ENCODE measurements at places on chromosomes 6 and 20.

DNA sequence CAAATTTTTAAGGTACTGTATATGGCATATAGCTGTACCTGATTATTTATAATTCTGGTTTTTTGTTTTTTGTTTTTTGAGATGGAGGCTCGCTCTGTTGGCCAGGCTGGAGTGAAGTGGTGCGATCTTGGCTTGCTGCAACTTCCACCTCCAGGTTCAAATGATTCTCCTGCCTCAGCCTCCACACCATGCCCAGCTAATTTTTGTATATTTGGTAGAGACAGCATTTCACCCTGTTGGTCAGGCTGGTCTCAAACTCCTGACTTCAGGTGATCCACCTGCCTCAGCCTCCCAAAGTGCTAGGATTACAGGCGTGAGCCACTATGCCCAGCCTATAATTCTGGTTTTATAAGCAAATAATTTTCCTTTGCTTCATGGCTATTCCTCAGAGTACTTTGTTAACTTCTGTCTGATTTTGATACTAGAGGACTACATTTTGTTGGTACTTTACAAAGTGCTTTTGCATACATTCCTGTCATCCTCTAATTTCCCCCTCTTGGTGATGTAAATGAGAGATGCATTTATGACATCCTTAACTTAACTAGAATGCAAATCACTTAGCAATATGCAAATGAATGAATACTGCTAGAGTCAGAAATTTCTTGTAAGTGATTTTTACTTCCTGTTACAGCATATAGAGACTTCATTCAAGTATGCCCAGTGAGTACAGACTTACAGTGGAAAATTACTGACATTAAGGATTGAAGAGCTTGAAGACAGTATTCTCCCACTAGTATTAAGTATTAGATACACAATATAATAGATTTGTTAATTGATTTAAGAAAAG is 35.7 kb upstream of the ARID1B start:
- DNase-seq, result no peak

- DNase-seq, result no peak
These were observed 1.9 kb upstream of the TRIM38 start for GRCh38 chr6:25960734-25961133.

DNA sequence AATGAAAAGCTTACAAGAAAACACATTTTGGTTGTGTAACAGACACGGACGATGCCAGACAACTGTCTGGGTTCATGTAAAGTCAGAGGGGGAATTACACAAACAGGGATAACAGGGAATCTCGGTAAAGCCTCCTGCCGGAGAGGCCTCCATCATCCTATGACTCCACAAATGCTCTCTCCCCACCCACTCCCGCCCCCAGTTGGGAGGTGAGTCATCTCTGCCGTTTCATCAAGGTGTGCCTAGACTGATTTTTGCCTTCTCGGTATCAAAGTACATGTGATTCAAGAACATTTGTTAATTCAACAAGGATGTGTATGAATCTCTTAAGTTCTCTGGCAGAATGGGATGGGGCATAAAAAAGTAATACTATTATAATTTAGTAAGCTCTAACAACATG is 304.9 kb upstream of the PRDM1 start:
- peak; percentile 66 for DNase-seq

DNA sequence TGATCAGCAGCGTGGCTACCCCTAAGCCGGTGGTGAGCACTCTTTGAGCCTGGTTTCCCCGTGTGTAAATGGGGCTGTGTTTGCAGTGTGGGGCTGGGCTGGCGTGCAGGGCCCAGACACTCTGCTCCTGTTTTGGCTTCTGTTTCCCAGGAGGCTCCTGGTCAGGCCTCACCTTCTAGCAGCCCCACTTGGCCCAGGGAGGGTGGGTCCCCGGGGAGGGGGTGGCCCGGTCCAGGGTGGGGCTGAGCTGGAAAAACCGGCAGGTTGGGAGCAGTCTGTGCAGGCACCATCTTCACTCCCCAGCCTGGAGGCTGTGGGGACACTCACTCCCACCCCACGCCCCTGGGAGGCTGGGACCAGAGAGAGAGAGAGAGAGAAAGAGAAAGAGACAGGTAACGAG is 25.3 kb downstream of the CEBPB start:
- DNase-seq, result no peak

DNA sequence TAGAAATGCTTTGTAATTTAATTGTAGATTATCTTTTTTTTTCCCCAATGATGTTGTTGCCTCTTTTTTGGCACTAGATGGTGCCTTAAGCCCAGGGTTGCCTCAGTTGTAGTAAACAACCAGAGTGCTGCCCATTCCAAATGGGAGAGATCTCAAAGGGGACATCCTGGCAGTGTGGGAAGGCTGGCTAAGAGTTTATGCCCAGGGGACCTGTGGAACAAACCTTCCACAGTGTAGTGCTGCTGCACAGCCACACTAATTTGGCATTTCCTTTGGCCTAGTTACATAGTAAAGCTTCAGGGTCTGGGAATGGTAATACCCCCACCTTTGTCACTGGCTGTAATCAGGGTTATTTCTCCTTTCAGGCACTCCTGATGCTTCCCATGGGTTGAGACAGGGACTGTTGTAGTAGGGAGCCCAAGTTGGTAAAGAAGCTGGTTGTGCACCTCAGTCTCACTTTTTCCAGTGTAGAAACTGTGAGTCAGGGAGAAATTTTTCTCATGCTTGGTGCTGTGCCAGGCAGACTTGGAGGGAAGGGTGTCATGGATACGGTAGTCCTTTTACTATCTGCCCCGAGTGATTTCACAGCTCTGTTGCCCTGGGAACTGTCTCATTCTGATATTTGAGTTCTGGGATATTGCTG is 177.8 kb upstream of the ECI2 start:
- DNase-seq, result no peak

DNA sequence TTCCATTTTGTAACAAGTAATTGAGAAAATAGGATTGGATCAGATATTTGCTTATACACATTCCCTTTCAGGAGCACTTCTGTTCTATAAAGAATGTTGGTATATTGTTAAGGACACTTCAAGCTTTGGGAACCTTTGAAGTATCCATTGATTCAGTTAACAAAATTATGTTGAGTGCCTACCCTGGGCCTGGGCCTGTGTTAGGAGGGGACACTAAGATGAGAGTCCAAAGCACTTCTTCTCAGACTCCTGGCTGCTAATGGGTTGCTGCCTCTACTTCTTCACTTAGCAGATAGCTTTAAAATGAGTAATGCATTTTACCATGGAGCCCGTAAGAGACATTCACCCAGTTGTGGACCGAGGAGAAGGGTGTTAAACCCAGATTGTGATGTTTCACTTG is 40.3 kb downstream of the PTPN1 start:
- DNase-seq, result no peak

- DNase-seq, result no peak
These were observed 3.9 kb upstream of the ARHGAP18 start for GRCh38 chr6:129713806-129714333.

- DNase-seq, result no peak
These were observed 98.4 kb upstream of the KCNG1 start for GRCh38 chr20:51121272-51121671.

DNA sequence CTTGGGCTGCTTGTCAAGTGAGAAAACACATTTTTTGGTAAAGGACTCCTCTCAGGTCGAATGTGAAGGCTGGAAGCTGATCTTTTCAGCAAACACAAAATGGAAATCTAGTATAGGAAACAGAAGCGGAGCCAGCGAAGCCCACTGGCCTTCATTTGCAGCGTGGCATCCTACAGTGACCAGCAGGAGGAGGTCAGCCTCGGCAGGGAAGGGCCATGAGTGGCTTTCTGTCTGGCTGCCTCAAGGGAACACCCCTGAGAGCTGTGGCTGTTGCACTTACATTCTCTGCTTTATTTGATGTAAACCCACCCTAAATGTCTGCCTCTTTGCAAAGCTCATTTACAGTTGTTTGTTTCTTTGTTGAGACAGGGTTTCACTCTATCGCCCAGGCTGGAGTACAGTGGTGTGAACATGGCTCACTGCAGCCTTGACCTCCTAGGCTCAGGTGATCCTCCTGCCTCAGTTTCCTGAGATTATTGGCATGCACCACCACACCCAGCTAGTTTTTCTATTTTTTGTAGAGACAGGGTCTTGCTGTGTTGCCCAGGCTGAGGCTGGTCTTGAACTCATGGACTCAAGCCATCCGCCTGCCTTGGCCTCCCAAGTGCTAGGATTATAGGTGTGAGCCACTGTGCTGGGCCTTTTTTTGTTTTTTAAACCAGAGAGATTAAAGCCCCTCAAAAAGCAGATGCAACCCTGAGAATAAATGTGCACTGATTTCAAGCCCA is 322.0 kb upstream of the SOX4 start:
- DNase-seq, result no peak

DNA sequence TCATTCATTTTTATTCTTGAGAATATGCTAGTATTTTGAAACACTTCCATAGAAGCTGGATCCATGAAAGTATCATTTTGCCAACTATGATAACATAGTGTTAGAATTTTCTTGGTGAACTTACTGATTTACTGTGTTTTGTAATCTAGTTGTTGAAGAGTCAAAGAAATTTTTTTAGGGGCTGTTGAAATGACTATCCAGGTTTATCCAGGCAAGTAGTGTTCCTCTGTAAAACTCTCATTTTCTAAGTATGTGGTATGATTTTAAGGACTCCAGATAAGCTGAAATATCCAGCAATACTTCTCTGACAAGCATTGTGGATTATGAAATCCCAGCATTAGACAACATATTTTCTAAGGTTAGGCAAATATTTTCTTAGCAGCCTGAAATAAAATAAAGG is 95.9 kb downstream of the GRIK2 start:
- no peak for DNase-seq

GRCh38 chr6:43893073-43893472 is 123.1 kb downstream of the VEGFA start:
- DNase-seq, result no peak

GRCh38 chr6:106549521-106549920 is 79.8 kb downstream of the RTN4IP1 start:
- DNase-seq, result no peak

DNA sequence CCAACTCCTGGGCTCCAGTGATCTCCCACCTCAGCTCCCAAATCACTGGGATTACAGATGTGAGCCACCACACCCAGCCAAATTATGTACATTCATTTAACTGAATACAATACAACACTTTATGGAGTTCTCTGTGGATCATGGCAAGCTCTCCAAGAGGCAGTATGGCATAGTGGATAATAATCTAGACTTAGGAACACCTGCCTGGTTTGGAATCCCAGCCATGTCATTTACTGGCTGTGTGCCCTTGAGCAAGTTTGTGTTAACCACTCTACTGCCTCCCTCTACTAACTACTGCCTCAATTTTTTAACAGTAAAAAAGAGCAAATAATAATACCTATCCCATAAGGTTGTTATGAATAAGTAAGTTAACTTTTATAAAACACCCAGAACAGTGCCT is 1.9 kb upstream of the ETV7 start:
- DNase-seq, result no peak

- DNase-seq, result no peak
These were observed 78.2 kb upstream of the ARID1B start for GRCh38 chr6:156699017-156699421.

- DNase-seq, result no peak
These were observed 3.6 kb downstream of the SOX4 start for GRCh38 chr6:21596949-21597682.

DNA sequence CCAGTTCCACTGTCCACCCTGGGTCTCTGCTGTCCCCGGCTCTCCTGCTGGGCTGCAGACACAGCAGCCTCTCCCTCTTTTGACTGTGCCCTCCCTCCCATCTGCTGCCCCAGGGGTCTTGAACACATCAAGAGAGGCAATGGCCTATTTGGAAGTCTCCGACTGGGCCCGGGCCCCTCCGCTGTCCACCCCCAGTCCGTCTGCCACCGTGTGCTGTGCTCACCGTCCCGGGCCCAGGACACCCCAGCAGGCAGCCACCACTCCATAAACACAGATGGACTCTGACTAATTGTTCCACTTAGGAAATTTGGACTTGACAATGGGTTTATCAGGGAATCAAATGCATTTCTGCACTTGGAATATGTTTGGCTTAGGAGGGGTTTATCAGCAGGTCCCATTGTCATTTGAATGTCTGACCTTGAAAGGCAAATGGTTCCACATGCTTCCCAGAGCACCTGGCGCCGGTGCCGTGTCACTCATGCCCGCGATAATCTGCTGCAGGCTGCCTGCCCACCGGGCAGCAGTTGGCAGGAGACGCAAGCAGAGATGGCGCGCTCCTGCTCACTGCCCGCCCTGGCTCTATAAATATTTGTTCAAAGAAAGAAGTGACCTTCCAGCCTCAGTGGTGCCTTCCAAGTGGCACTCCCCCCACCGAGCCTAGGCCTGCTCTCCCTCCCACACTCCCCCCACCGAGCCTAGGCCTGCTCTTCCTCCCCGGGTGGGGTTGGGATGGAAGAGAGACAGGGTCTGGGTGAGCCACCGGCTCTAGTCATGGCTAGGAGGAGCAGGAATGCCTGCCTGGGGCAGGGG is 18.8 kb upstream of the FRMD1 start:
- DNase-seq, result no peak

DNA sequence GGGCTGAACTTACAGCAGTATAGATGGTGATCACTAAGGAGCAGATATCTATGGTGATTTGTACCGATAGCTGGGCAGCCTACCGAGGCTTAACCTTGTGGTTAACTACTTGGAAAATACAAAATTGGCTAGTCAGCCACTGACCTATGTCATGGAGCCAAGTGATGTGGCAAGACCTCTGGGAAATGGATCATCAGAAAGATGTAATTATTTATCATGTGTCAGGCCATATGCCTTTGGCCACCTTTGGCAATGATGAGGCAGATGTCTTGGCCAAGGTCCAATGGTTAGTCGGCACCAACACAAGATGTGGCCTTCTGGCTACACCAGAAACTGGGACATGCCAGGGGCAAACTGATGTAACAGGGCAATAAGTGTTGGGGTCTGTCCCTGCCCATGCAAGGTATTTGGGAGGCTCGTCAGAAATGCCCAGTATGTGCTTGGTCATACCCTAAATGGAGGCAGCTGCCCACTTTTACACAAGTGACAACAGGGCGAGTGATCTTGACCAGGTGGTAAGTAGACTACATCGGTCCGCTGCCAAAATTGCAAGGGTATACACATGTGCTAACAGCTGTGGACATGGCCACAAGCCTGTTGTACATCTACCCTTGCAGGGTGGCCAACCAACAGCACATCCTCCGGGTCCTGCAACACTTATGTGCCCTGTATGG is 30.1 kb downstream of the HDDC2 start:
- no peak for DNase-seq

DNA sequence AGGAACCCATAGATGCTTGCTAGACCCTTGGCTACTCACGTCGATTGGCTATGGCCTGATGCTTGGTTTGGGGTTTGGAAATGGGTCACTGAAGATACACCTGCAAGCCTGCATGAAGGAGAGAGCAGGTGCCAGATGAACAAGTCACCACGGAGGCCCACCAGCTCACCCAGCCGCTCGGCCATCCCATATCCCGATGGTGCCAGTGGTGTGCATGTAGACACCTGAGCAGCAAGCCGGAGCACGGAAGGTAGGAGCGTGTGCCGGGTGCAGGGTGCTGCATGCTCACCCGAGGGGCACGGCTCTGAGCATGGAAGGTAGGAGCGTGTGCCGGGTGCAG is 35.9 kb downstream of the DACT2 start:
- DNase-seq, result no peak

DNA sequence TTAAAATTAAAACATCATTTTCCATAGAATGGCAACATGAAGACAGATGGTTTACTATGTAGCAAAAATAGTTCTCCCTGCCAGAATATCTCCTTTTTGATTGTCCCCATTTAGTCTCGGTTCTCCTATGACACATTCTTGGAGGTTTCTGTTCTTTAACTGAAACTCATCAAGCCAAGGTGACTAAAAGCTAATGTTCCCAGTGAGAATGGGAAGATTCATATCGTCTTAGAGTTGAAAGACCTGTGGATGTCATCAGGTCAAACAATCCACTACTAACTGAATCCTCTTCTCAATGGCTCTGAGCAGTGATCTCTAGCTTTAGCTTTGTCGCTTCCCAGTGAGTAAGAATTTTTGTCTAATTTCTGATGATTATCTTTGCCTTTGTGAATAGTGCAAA is 1.3 kb upstream of the DOK5 start:
- no peak for DNase-seq
